Metanephros (tissue), 2 donors: ENCODE measurements at places on chromosomes 5 and 9. TPM values are rescaled to one million over a fixed set of nuclear protein-coding genes. Genes with fewer than 3 reads are reported as not detected.

Gene ZFP37
- total RNA-seq, result 4.7 TPM

Gene ACSL6
- 4.9 TPM for total RNA-seq

Gene LNPEP
- 65.3 TPM for total RNA-seq

Gene IL11RA
- 35.5 TPM for total RNA-seq

Gene CSF2
- not detected for total RNA-seq

Gene DCTN3
- total RNA-seq, result 71.1 TPM

Gene ADGRD2
- not detected for total RNA-seq

Gene LCP2
- total RNA-seq, result 11.1 TPM

Gene TLR4
- 18.2 TPM for total RNA-seq

Gene COL27A1
- 49.3 TPM for total RNA-seq

Gene MOB3B
- total RNA-seq, result 13.3 TPM

Gene TXNDC8
- not detected for total RNA-seq

Gene GTF3C5
- 46.4 TPM for total RNA-seq

Gene MEIKIN
- total RNA-seq, result not detected

Gene BTNL3
- total RNA-seq, result not detected

Gene ERAP2
- total RNA-seq, result 5.0 TPM

Gene SETX
- 62.4 TPM for total RNA-seq

Gene SPINK5
- total RNA-seq, result 1.3 TPM

Gene FOXD1
- total RNA-seq, result 13.9 TPM

Gene CD14
- total RNA-seq, result 81.6 TPM

Gene TMEM215
- 0.88 TPM for total RNA-seq

Gene CENPH
- 10.2 TPM for total RNA-seq

Gene POU5F2
- 5.1 TPM for total RNA-seq

Gene LCN15
- not detected for total RNA-seq

Gene QRFP
- total RNA-seq, result not detected

Gene PTGR1
- total RNA-seq, result 152 TPM

Gene NRARP
- 10.1 TPM for total RNA-seq

Gene SERF1A
- total RNA-seq, result 9.1 TPM

Gene PITX1
- 3.6 TPM for total RNA-seq

Gene CDX1
- total RNA-seq, result 0.18 TPM

Gene HDAC3
- total RNA-seq, result 57.7 TPM
